Tibial nerve (tissue), 4 donors: ENCODE measurements at places on chromosomes 7 and 10.

GRCh38 chr7:47945261-47946015 is 2.8 kb downstream of the PKD1L1 start:
- no peaks in the 10 kb centered on the region for H3K27me3 ChIP-seq
- H3K4me3 ChIP-seq, result no peak overlapping the region
- H3K27ac ChIP-seq, result peak overlapping the region; percentile 21
- H3K36me3 ChIP-seq, result no peaks in the 10 kb centered on the region

DNA sequence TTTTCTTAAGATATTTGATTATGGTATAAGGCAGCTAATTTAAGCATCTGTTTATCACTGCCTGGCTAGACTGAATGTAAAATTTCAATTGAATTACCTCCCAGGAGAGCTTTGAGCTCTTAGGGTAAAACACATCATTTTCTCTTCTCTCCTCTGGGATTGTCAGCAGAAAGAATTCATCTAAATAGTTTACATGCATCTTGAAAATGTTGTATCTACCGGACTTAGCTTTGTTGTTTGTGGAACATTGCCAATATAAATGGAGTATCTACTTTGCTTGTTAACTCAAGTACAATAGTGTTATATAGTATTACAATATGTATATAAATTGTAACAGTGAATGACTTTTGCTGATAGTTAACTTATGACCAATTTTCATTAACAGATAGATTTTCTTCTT is 73.3 kb downstream of the TAF3 start:
- peaks cover 10% of the 10 kb centered on the region for H3K36me3 ChIP-seq
- H3K4me3 ChIP-seq, result no peak overlapping the region
- no peaks in the 10 kb centered on the region for H3K27me3 ChIP-seq
- H3K4me1 ChIP-seq, result no peaks in the 10 kb centered on the region
- DNase-seq, result no peak
- H3K27ac ChIP-seq, result no peak overlapping the region

GRCh38 chr7:18504965-18505364 is 9.4 kb downstream of the HDAC9 start:
- no peak overlapping the region for H3K27ac ChIP-seq
- no peaks in the 10 kb centered on the region for H3K27me3 ChIP-seq
- DNase-seq, result no peak
- H3K4me3 ChIP-seq, result no peak overlapping the region
- H3K4me1 ChIP-seq, result peaks cover 3% of the 10 kb centered on the region

GRCh38 chr7:14341200-14341775 is 351.8 kb upstream of the ETV1 start:
- no peaks in the 10 kb centered on the region for H3K27me3 ChIP-seq
- DNase-seq, result no peak
- no peaks in the 10 kb centered on the region for H3K36me3 ChIP-seq
- H3K27ac ChIP-seq, result no peak overlapping the region
- peaks cover 12% of the 10 kb centered on the region for H3K4me1 ChIP-seq
- H3K4me3 ChIP-seq, result no peak overlapping the region

- no peaks in the 10 kb centered on the region for H3K27me3 ChIP-seq
- no peaks in the 10 kb centered on the region for H3K4me1 ChIP-seq
- H3K4me3 ChIP-seq, result no peak overlapping the region
- H3K36me3 ChIP-seq, result no peaks in the 10 kb centered on the region
- DNase-seq, result no peak
Measured at GRCh38 chr7:121519548-121520521, 123.7 kb upstream of the FAM3C start.

- no peak for DNase-seq
- H3K27ac ChIP-seq, result no peak overlapping the region
- H3K36me3 ChIP-seq, result peaks cover 3% of the 10 kb centered on the region
- H3K27me3 ChIP-seq, result no peaks in the 10 kb centered on the region
Measured at GRCh38 chr10:132703419-132704007, 82.4 kb downstream of the NKX6-2 start.

DNA sequence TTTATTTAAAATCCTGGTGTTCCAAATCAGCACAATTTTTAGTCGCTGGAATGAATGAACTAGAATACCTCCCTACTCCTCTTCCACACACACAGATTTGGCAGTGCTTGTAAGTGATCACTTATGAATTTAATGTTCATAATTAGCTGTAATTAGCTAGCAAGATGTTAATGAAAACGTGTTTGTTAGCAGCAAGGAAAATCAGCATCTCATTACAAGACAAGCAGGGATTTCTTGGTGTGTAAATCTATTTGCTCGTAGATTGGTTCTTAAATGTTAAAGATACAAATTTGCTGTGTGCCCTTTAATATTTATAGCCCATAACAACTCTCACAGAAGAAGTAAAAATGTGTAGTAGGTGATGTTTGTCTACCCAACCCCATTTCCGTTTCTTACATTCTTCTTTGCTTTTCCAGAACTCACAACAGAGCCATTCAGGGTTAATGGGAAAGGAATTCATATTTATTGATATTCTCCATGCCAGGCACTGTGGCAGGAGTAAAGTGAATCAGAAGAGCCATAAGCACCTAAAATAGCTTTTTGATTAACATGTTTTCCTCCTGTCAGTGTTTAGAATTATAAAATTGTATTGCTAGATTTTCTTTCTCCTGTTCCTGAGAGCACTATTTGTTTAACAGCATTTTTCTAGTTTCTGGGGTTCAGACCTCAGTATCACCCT is 49.6 kb downstream of the SEMA3C start:
- H3K27ac ChIP-seq, result no peak overlapping the region
- no peak for DNase-seq
- H3K4me3 ChIP-seq, result no peak overlapping the region
- no peaks in the 10 kb centered on the region for H3K36me3 ChIP-seq
- no peaks in the 10 kb centered on the region for H3K4me1 ChIP-seq
